Naive thymus-derived CD8-positive, alpha-beta T cell (primary cell): ENCODE measurements at places on chromosomes 1 and 21. TPM values are rescaled to one million over a fixed set of nuclear protein-coding genes. Genes with fewer than 3 reads are reported as not detected.

Gene COP1
- 42.7 TPM for total RNA-seq

Gene SEMA4A
- 1.2 TPM for total RNA-seq

DNA sequence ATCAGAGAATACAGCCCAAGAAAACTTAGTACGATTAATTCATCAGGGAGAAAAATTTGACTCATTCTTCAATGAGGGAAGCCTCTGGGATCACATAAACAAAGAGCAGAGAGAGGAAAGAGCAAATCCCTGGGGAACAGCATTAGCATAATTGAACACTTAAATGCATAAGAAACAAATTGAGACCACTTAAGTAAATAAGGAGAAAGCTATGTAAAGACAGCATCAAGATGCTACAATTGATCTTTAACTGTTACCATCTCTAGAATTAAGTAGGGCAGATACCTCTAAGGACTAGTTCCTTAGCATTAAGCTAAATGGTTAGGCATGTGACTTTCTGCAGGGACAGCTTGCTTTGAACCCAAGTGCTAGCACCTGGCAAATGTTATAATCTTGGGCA is 265.1 kb upstream of the NEGR1 start:
- no peak for DNase-seq

DNA sequence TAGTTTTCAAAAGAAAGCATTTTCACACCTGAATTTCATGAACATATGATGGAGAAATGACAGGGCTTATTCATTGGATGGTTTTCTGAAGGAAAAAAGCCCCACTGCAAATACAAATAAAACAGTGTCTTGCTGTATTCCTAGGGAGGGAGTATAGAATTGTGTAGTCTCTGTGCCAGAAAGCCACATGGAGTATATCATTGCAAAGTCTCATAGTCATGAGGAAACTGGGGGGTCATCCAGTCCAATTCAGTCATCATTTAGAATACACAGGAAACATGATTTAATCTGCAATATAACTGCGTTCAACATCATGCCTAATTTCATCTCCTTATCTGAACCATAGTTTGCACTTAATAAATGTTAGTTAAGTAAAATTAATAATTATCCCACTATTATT is 222.3 kb downstream of the NTNG1 start:
- no peak for DNase-seq

DNA sequence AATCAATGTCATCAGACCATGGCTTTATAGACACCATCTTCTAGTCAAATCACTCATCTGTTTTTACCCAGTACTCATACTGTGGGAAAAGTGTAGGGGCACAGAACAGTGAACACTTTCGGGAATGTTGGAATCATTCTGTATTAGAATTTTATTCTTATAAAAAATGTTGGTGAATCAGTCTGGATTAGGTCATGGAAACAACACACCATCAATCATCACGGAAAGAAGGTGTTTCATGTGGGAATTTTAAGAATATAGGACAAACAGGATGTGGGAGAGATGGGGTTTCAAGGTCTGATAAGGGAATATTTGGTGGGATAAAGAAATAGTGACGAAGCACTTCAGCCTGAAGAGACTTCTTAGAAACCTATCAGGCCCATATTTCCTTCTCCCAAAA is 17.3 kb downstream of the GBP1 start:
- DNase-seq = no peak
